Fibroblast of villous mesenchyme (primary cell): ENCODE measurements at places on chromosomes 5 and 9. TPM values are rescaled to one million over a fixed set of nuclear protein-coding genes. Genes with fewer than 3 reads are reported as not detected.

GRCh38 chr5:60147791-60148190 lies 254.3 kb upstream of the PDE4D start:
- DNase-seq = no peak

GRCh38 chr9:109014608-109015280 lies 1.4 kb upstream of the CTNNAL1 start:
- DNase-seq = no peak

GRCh38 chr5:132073231-132074013 lies at the start of gene CSF2:
Gene CSF2 (plus strand): TSS chr5:132073789. CDS start chr5:132073824, 35 bp downstream.
- peak; percentile 6 for DNase-seq

DNA sequence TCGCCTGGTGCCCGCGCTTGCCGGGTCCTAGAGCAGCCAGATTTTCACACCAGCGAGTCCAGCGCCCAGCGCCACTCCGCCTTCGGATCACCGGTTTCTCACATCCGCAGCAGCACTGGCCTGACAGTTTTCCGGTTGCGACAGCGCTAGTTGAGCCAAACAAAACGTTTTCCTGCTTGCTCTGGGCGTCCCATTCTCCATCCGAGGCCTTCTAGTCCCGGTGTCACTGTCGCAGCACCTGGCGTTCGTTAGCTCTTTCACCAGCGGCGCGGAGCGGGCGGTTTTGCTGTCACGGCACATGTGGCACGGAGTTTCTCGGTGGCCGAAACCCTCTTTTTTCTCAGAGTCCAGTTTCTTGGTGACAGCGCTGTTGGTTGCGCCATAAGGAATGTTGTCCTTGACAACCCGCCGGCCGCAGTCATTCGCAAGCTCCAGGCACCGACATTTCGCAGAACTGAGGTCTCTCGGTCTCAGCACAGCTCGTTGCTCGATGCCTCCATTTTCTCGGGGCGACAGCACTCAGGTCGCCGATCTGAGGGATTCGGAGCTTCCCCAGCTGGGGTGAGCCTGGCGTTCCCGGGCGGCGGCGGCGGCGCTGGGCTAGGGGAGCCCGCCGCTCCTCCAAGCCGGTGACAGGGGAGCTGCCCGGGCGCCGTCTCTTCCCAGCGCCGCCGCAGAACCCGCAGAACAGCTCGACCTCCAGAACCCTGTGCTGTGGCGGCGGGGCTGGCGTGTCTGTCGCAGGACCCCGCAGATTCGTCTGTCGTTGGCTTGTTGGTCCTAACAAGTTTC lies 47.8 kb downstream of the ANXA2R start:
- peak; percentile 93 for DNase-seq

DNA sequence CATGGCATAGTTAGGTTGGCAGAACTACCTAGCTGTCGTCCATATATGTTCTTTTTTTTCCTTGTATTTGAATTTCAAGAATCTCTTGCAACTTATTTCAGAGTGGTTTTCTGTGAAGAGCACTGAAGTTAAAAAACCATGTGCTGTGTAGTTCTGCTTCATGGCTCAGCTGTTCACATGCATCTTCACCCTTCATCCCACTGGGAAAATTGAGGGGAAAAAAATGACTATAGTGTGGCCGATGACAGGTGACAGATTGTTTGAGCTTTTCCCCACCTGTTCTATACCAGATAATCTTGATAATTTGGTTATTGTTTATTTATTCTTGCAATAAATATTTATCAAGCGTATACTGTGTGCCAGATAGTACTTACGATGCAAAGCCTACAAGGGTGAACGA lies 77.8 kb downstream of the AOPEP start:
- DNase-seq = no peak

DNA sequence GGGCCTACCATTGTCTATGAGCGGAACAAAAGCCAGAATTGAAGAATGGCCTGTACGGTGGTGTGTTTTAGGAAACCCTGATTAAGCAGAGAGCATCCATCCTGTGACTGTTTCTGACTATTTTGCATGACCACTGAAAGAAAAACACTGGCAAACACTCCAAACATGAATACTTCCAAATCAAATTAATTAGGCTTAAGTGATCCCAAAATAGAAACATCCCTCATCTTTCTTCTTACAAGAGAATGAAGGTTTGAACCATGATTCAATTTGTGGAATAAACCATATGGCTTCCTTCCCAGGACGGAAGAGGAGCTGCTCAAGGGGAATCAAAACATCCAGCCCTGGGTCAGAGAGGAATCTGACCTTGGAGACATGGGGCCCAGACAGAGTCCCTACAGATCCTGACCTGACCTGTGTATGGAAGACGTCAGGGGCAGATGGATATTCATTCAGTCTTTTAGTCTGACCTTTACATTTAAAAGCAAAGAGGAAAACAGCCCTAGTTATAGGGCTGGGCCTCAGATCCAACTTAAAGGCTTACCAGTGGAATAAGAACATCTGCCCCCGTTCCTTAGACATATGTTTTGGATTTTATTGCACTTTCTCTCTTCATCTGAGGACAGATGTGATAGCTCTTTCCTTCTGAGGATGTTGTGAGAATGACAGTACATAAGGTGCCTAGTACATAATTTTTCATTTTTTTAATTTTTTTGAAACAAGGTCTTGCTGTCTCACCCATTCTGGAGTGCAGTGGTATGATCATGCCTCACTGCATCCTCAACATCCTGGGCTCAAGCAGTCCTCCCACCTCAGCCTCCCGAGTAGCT lies 17.6 kb upstream of the RECK start:
- peak; percentile 44 for DNase-seq

GRCh38 chr5:83323557-83324180 lies 147.9 kb upstream of the VCAN start:
- no peak for DNase-seq

DNA sequence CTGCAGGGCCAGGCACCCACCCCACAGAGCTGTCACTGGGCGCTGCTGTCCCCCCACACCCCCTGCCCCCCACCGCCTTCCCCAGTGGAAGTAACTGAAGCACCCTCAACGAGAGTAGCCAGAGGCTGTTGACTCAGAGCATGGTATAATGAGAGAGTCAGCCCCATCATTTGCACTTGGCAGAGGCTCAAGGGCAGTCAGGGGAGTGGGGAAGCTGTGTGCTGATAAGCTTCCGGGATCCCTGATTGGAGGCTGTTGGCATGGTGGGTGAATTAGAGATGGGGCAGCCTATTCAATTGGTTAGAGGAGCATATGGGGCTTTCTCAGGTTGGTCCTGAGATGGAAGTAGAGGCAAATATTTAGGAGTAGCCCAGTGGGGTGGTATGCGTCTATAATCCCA lies 77.1 kb upstream of the GOLM1 start:
- no peak for DNase-seq

DNA sequence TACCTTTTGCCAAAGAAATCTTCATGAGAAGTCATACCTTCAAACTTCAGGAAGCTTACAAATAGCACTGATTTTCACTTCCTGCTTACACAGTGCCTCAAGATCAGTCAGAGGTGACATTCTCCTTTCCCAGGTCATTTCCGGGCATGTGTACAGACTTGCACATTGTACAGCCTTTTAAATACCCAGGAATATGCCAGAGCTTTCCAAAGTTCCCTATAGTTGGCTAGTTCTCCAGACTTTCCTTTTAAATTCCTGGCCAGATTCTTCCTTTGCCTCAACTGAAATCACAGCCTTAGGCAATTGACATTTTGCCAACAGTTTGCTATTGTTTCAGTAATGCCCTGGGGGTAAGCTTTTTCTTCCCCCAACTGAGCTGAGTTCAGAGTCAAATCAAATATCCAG lies 47.2 kb downstream of the RFX3 start:
- no peak for DNase-seq

Gene LCNL1
- total RNA-seq = 3.2 and 3.5 TPM in 2 replicates

Gene PAEP
- not detected in 2 replicates for total RNA-seq
